ENCODE measurements at places on chromosomes 2 and 18.
A peak's percentile ranks its signal among the peaks of the same experiment; 100 is the strongest.

DNA sequence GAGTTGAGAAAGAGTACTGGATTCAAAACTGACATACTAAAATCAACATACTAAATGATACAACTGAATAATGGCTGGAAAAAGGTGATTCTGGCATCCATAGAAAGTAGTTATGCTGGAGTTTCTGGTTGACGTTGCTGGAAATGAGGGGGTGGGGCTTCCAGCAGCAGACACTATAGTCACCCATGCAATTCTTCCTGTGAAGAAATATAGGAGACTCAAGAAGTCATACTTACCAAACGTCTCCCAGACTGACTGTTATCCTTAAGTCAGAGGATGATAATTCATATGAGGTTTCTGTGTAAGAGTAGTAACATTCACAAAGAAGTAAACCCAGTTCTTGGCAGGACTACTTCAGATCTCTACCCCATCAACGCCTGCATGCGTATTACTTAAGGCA lies 23.6 kb downstream of the DTNB start:
- DNase-seq: no peak
- peaks cover 2% of the 10 kb centered on the region for H3K4me1 ChIP-seq
- peaks cover 17% of the 10 kb centered on the region for H3K36me3 ChIP-seq
- H3K27ac ChIP-seq: no peak overlapping the region

DNA sequence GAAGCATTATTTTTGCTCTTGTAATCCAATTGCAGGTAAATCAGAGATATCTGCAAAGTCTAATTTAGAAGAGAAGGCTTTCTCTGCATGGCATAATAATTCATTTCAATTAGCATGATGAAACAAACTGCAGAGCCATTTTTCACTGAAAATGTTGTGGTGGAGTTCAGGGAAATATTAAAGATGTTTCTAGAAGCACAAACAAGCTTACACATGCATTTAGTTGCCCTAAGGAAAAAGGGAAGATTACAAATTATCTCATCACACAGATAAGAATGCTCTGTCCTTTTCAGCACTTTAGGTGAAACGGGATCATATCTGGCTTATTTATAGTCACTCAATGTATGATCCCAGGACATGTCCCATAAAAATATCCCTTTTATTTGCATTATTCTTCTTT lies 252.1 kb upstream of the TANK start:
- H3K27me3 ChIP-seq: no peaks in the 10 kb centered on the region
- no peak for DNase-seq
- no peak overlapping the region for H3K27ac ChIP-seq
- no peaks in the 10 kb centered on the region for H3K36me3 ChIP-seq
- no peak overlapping the region for H3K4me3 ChIP-seq
- H3K4me1 ChIP-seq: peaks cover 60% of the 10 kb centered on the region

DNA sequence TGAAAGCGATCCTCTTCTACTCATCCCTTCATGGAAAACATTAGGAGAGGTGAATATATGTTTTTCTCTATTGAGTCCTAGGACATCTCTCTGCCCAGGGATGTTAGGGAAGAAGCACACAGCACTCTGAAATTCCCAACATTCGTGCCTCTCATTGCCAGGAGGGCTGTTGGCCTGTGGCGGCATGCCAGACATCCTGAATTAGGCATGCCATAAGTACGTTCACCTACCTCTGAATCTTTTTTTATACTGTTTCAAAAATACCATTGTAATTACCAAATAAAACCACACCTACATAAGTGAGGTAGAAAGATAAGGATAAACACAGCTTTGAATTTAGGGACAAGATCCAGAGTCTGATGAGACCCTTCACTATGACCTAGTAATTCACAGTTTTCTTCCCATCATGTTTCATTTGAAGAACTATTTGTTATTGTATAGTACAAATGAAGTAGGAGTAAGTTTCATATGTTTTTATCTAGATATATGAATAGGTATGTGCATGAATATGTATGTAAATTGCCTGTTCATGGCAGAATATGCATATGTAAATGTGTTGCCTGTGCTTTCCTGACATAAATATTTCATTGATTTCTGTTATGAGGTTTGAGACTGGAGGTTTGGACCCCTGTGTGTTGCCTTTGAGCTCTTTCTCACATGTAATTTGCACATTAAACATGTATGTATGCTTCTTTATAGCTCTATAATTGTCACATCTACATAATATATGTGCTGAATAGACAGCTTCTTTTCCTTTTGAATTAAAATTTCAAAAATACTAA lies 66.6 kb upstream of the STAM2 start:
- H3K27ac ChIP-seq: no peak overlapping the region
- H3K4me1 ChIP-seq: peaks cover 8% of the 10 kb centered on the region
- no peaks in the 10 kb centered on the region for H3K27me3 ChIP-seq
- H3K36me3 ChIP-seq: no peaks in the 10 kb centered on the region
- H3K4me3 ChIP-seq: no peak overlapping the region

DNA sequence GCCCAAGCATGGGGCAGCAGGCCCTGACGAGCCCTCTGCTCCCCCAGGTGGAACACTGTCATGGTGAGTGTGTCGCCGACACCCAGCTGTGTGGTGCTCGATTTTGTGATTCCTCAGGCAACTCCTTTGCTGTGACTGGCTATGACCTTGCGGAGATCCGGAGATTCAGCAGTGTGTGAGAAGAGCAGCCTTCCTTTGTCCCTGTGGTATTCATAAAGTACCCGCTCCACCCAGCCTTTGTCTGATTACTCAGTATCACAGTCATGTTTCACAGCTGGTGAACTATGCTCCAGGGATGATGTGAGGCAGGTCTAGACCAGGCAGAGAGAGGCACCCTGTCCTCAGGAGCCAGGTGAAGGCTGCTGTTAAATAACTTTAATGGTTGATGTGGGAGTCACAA lies 4.0 kb downstream of the WDR54 start:
- peaks cover 22% of the 10 kb centered on the region for H3K36me3 ChIP-seq
- no peak overlapping the region for H3K4me3 ChIP-seq
- H3K4me1 ChIP-seq: peaks cover 7% of the 10 kb centered on the region
- no peak for DNase-seq
- H3K27me3 ChIP-seq: peaks cover 2% of the 10 kb centered on the region

- H3K4me1 ChIP-seq: peaks cover 12% of the 10 kb centered on the region
- H3K4me3 ChIP-seq: no peak overlapping the region
- peaks cover 13% of the 10 kb centered on the region for H3K27me3 ChIP-seq
- DNase-seq: no peak
Observed at GRCh38 chr2:109058191-109058632, 69.2 kb upstream of the EDAR start.

DNA sequence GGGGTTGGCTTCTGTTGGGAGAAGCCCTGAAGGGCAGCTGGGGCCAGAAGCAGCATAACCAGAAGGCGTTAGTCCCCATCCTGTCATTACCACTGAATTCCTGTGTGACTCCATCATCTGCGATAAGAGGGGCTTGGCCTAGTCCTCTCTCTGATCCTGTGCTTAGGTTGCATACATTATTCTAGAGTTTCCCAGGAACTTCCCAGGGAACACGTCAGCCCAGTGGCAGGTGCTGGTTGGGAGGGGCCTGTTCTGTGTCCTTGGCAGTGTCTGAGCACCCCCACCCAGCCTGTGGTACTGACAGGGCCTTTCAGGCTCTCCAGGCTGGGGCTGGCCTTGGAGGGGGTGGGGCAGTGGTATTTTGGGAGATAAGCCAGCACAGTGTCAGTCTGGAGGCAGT lies 4.5 kb upstream of the TOGARAM2 start:
- peaks cover 1% of the 10 kb centered on the region for H3K27me3 ChIP-seq
- H3K27ac ChIP-seq: peak overlapping the region; percentile 73
- H3K4me3 ChIP-seq: no peak overlapping the region

DNA sequence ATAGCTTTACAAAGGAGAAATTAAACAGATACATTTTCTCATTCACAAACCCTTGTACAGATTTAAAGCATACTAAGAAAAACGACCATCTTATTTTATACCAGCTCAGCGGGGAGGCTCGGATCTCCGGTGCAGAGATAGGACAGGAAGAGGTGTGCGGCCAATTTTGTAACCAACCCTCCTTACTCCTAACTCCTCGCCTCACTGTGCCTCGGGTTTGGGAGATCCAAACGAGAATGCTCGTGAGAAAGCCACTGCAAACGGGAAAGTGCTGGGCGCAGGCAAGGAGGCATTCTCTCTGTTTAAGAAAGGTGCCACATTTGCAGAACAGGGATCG lies 1.2 kb downstream of the KDSR start:
- H3K4me1 ChIP-seq: peaks cover 23% of the 10 kb centered on the region
- DNase-seq: no peak
- H3K36me3 ChIP-seq: peaks cover 15% of the 10 kb centered on the region

GRCh38 chr2:120320318-120320851 lies 25.6 kb upstream of the INHBB start:
- no peak overlapping the region for H3K27ac ChIP-seq
- H3K36me3 ChIP-seq: no peaks in the 10 kb centered on the region
- peaks cover 10% of the 10 kb centered on the region for H3K4me1 ChIP-seq
- H3K4me3 ChIP-seq: no peak overlapping the region
- peaks cover 18% of the 10 kb centered on the region for H3K27me3 ChIP-seq

GRCh38 chr2:181457741-181458425 lies 697 bp downstream of the ITGA4 start:
- no peak overlapping the region for H3K27ac ChIP-seq
- peak overlapping the region; percentile 74 for H3K4me3 ChIP-seq
- H3K36me3 ChIP-seq: no peaks in the 10 kb centered on the region
- H3K4me1 ChIP-seq: peaks cover 8% of the 10 kb centered on the region

- no peak overlapping the region for H3K4me3 ChIP-seq
- no peak overlapping the region for H3K27ac ChIP-seq
- H3K36me3 ChIP-seq: peaks cover 16% of the 10 kb centered on the region
- peaks cover 7% of the 10 kb centered on the region for H3K4me1 ChIP-seq
- DNase-seq: no peak
Observed at GRCh38 chr2:25964891-25965290, 17.4 kb downstream of the KIF3C start.

Data from mesothelial cell of epicardium (in vitro differentiated cells).